Activated CD4-positive, alpha-beta T cell treated with anti-CD3 and anti-CD28 coated beads for 36 hours (primary cell): ENCODE measurements at places on chromosomes 3 and 15.

- no peak for DNase-seq
Observed at GRCh38 chr15:36428102-36428845, 151.2 kb upstream of the CDIN1 start.

GRCh38 chr3:148227534-148227933 lies 470.2 kb upstream of the AGTR1 start:
- no peak for DNase-seq

DNA sequence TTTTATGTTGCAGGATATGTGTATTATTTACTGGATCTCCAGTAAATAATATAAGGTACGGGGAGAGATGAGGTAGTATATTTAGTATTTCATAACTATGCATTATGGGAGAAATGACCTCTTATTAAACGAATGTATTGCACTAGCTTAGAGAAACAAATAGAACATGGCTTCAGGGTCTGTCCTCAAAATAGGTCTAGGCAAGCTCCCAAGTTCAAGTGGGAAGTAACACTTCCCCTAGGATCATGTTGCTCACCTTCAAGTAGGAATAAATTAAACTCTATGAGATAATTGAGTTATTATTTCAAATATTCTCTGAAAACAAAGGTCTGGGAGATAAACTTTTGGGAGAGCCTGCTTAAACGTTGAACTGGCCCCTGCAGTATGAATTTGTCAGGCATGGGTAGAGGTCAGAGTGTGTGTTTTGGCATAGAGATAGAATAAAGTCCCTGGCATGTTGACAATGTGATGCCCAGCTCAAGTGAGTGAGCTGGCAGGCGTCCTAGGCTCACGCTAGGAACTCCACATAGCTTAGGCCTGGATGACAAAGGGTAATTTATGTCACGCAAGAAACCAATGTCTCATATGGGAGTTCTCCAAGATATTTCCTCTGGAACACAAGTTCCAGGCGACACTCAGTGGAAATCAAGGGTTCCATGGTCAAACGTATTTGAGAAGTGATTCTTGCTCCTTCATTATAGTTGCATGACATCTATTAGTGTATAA lies 236.8 kb downstream of the CACNA2D3 start:
- DNase-seq, result no peak

DNA sequence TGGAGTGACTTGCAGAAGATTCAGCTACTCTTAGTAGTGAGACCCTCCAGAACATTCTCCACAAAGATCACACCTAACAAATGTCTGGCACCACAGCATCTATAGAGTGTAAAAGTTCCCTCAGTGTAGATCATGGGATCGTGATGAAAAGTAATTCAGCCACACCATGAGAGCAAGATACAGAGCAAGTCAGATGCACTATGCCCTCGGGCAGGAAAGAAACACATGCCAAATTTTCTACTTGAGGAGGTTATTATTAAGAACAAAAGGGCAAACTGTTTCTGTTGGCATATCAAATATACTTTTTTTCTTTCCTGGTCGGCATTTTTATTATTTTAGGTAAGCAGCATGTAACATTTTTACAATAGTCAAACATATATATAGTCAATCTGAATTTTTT lies 44.8 kb upstream of the SNTN start:
- DNase-seq, result no peak

GRCh38 chr15:47959617-47960413 lies 161.0 kb upstream of the SLC24A5 start:
- DNase-seq, result no peak

GRCh38 chr15:93566762-93567161 lies 477.8 kb upstream of the RGMA start:
- no peak for DNase-seq
